ENCODE measurements at places on chromosomes 16 and 17.

DNA sequence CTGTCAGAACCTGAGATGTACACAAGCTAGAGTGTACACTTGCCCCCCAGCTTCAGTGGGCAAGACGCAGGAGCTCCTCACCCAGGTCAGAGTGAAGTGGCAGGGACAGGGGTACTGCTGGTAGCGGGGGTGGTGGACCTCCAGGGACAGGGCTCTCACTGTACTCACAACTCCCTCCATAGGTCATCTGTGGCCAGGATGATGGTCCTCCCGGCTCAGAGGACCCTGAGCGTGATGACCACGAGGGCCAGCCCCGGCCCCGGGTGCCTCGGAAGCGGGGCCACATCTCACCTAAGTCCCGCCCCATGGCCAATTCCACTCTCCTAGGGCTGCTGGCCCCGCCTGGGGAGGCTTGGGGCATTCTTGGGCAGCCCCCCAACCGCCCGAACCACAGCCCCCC is 2.7 kb downstream of the NXPH3 start:
- no peak for DNase-seq

DNA sequence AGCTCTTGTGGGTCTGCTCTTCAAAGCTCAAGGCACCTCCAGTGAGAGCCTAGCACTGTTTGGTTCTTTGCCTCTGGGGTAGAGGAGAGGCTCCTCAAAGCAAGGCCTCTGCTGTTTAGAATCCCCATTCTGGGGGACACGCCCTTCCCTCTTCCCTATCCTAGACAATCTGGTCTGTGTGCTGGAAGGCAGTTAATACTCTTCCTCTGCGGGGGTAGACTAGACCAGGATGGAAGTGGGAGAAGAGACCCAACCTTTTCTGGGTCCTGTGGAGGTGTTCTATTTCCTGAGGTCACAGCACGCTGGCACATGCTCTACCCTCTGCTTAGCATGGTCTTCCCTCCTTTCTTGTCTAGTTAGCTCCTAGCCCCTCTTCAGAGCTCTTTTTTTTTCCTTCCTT is 7.7 kb downstream of the ERAL1 start:
- no peak for DNase-seq

DNA sequence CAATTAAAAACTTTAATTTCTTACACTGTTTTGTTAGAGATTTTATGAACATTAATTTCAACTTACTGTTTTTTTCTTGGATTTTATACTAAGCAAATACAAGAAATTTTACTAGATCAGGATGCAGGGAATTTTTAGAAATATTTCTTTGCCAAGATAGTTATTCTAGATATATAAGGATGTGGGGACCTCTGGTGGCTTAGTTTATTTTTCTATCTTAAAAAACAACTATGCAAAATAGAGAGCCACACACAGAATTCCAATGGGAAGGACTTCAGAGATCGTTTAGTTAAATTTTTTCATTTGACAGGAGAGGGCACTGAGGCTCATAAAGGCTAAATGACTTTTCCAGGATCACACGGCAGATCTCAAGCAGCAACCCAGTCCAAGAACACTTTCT is 23.0 kb upstream of the CAPNS2 start:
- DNase-seq = no peak

- DNase-seq = no peak
Measured at GRCh38 chr16:2429771-2430663, 770 bp downstream of the CCNF start.

GRCh38 chr17:50055426-50056216 is at the start of gene ITGA3:
Gene ITGA3, plus strand, starts transcription at chr17:50056110. Its CDS starts 330 bp downstream, at chr17:50056440.
- DNase-seq = peak; percentile 79

DNA sequence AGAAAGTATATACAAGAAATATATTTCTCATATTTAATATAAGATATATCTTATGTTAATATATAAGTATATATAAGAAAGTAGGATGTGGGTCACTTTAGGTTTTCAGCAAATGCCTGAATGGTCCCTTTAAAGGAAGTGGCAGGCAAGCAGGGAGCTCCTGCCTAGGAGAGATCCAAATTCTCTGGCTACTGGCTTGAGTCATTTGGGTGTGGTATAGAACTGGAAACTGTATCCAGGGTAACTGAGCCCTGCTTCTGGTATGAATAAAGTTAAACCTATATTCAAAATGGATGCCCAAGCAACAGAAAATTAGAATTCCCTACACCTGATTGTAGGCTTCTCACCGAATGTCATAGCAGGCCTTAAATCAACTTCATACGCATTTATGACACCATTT is 144.4 kb downstream of the ZNF18 start:
- DNase-seq = no peak

- no peak for DNase-seq
Measured at GRCh38 chr17:58669853-58670252, 22.0 kb downstream of the TEX14 start.

DNA sequence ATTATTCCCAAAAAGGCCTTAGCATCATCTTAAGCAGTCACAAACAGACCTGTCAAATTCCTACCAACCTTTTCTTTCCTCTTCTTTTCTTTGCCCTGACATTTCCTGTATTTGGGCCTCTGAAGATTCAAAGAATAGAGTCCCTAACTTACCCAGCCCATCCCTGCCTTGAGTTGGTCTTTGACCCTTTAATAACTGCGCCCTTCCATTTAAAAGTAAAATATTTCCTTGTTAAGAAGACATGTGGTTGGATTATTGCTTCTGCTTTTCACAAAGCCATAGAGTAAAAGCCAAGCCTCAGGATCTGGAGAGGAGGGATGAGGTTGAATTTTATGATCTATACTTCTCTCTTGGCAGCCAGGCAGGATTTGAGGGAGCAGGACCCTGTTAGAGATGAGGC is 13.2 kb upstream of the CCL23 start:
- no peak for DNase-seq

GRCh38 chr16:1010251-1010650 is 28.7 kb downstream of the SOX8 start:
- no peak for DNase-seq

- DNase-seq = no peak
Measured at GRCh38 chr16:88435437-88436355, 17.4 kb upstream of the ZFPM1 start.

DNA sequence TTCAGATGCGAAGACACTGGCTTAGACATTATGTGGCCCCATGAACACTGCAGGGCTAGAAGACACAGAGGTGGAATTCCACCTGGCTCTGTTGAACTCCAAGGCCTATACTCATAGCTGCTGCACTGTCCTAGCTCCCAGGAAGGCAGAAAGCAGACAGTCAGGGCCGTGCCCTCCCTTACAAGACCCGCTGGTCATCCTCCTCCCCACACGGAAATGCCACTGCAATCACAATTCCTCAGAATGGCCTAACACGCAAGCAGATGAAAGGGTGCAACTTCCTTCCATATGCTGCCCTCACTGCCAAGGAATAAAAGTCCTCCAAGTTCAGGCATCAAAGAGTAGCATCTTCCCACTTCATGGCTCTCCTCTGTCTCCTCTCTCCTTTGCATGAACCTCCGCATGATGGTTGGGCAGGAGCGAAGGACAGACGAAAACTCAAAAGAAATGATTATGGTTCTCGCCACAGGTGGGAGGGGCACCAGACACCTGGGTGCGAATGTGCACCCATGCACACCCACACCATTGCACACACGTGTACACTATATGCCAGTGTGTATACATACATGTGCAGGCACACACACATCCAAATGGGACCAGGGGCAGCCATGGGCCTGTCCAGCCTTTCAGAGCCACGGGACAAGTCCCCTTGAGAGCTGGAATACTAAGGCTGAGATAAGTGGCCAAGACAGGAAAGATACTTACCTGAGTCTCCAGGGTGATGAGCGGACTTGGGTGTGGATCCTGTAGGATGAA is 113.3 kb downstream of the XYLT1 start:
- DNase-seq = no peak

GRCh38 chr16:23930791-23931190 is 95.0 kb downstream of the PRKCB start:
- peak; percentile 36 for DNase-seq

DNA sequence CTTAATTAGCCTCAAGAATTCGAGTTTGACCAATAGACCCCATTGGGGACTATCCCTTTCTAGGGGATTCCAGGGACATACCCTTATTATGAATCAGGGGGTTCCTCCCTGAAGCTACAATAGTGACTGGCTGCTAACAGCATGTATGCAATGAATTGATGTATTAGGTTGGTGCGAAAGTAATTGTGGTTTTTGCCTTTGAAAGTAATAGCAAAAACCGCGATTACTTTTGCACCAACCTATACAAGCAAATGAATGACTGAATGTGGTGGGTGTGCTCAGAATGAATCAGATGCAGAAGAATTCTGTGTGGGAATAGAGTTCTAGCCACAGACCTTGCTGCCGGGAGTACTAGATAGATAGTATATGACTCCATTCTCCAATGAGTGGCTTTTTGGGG is 76.7 kb downstream of the HLF start:
- no peak for DNase-seq

- DNase-seq = no peak
Measured at GRCh38 chr17:30224419-30224960, 11.0 kb downstream of the SLC6A4 start.

DNA sequence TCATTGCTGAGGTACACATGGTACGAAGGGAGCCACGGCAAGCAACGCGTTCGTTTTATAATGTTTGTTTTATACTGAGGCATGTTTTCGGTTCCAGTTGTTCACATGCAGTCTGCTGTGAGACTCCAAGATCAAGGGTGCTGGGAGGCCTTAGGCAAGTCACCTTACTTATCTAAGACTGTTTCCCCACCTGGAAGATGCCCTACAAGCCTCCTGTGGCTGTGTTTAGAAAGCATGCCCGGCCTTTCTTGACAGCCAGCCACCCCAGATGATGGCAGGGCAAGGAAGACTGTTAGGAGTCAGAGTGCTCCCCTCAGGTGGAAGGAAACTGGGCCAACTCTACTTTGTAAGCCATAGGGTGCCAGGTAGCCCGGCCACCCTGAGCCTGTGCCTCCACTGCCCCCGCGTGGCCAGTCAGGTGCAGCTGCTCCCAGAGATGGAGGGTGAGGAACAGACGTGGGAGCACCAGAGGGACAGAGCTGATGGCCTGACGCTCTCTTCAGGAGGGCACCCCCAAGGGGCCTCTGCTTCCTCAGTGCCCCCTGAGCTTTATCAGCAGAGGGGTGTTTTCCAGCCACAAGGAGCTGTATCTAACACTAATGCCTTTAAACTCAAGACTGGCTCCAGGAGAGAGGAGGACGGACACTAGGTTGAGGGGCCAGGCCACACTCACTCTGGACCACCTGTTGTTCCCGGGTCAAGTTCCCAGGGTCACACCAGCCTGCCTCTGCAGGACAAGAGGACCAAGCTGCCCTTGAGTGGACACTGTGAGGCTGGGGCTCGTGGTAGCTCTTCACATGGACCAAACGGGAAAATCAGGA is 5.4 kb downstream of the NAT9 start:
- peak; percentile 79 for DNase-seq

- no peak for DNase-seq
Measured at GRCh38 chr17:57636985-57637665, 108.0 kb downstream of the CCDC182 start.

GRCh38 chr17:71553381-71553780 is 567.4 kb upstream of the SOX9 start:
- DNase-seq = no peak

DNA sequence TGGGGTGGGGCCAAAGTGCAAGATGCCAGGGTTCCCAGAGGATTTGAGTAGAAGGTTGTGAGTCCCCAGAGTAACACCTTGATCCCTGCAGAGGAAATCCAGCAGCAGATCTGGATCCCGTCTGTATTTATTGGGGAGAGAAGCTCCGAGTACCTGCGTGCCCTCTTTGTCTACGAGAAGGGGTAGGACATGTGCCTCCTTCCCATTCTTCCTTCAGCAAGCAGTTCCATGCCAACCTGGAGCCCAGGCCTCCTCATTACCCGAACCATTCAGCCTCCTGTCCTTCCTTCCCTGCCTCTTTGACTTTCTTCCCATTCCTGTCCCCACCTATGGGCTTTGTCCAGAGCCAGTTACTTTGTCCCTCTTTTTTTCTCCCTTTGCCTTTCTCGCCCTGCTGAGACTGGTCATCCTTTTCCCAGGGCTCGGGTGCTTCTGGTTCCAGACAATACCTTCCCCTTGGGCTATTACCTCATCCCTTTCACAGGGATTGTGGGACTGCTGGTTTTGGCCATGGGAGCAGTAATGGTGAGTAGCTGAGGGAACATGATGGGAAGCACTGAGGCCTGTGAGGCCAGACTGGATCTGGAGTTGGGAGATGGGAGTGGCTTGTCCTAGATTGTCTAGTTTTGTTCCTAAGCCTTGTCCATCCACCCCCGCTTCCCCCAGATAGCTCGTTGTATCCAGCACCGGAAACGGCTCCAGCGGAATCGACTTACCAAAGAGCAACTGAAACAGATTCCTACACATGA is 2.9 kb downstream of the RNF167 start:
- DNase-seq = no peak

DNA sequence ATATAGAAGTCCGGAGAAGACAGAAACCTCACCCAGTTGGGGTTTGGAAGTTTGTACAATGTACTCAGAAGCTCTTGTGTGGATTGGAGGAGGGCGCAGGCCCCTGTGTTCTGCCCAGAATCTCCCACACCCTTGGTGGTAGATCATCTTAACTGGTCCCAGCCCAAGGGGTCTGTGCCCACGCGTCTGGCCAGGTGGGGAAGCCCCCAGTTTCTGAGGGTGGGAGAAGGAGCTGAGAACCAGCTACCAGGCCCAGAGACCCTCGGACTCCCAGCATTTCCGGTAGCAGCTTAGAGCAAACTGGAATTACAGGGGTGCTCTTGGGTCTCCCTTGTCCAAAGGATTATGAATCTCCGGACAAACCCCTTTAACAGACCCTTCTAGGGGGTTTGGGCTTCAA is 2.3 kb upstream of the PPP1R9B start:
- no peak for DNase-seq

DNA sequence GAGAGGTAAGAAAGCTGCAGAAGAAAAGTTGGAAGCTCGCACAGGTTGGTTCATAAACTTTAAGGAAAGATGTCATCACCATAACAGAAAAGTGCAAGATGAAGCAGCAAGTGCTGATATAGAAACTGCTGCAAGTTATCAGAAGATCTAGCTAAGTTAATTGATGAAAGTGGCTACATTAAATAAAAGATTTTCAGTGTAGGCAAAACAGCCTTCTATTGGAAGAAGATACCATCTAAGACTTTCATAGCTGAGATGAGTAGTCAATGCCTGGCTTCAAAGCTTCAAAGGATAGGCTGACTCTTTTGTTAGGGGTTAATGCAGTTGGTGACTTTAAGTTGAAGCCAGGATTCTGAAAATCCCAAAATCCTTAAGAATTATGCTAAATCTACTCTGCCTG is 24.0 kb downstream of the CYLD start:
- no peak for DNase-seq

- DNase-seq = no peak
Measured at GRCh38 chr16:88907768-88908167, 41.3 kb upstream of the PABPN1L start.

- DNase-seq = no peak
Measured at GRCh38 chr16:16973707-16974591, 496.8 kb downstream of the XYLT1 start.

DNA sequence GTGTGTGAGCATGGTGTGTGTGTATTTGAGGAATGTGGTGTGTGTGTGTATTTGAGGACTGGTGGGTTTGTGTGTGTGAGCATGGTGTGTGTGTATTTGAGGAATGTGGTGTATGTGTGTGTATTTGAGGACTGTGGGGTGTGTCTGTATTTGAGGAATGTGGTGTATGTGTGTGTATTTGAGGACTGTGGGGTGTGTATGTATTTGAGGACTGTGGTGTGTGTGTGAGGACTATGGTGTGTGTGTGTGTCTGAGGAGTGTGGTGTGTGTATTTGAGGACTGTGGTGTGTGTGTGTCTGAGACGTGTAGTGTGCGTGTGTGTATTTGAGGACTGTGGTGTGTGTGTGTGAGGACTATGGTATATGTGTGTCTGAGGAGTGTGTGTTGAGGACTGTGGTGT is 18.0 kb upstream of the CACNG1 start:
- no peak for DNase-seq

Data from stimulated activated effector memory CD8-positive, alpha-beta T cell treated with anti-CD3 and anti-CD28 coated beads, Interleukin-12 subunit alpha, Interleukin-12 subunit beta, amount 100 ng/mL, for 72 hours (primary cell).